ENCODE measurements at places on chromosomes 2 and 18.
A peak's percentile ranks its signal among the peaks of the same experiment; 100 is the strongest.

- DNase-seq, result no peak
These were observed 164.0 kb upstream of the SESTD1 start for GRCh38 chr2:179428649-179429048.

DNA sequence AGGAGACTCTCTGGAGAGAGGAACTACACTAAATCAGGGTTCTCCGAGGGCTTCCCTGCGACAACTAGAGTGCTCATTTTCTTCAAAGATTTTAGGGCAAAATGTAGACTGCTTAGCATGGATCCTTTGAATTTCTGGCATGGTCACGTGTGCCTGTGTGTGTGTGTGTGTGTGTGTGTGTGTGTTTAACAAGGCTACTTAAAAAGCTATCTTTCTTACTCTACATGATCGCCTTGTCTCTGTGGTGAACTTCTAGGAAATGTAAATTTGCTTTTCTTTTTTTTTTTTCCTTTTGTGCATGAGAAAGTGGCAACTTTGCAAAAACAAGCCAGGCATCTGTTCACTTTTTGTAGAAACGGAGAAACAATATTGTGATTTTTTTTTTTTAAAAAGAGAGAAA lies 43.9 kb downstream of the SOX11 start:
- no peak for DNase-seq

DNA sequence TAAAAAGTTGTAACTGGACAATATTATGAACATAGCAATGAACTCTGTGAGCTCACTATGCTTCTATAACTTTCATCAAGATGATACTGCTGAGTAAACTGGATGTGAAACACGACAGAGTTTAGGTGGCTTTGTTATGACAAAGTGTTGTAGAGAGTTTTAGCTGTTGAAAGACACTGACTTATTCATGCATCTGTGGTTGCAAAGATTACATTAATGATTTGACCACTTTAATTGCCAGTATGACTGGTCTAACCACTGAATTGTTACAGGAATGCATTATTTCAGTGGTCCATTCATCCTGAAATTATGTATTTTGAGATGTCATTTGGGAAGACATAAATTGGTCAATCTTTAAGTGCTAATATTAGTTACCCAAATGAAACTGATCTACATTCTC lies 117.9 kb downstream of the SPHKAP start:
- no peak for DNase-seq

DNA sequence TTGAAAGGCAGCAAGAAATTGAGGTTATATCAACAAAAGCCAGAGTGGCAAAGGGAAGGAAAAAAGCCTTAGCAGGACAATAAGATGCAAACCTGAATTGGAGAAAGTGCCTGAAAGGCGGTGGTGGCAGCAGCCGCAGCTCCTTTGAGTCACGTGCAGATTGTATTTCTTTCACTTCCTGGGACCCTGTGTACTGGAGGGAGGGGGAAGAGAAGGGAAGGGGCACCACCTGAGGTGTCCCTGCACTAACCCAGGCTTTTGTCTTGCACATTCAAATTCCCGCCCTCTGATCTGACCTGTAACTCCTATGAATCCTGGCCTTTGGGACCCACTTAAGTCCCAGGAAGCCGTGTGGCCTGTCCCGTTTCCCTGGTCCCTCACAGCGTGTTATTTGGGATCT lies 326.1 kb upstream of the SKOR2 start:
- DNase-seq, result no peak

- DNase-seq, result no peak
These were observed 90.8 kb upstream of the CDKL4 start for GRCh38 chr2:39334529-39334928.

- no peak for DNase-seq
These were observed 336.3 kb downstream of the NYAP2 start for GRCh38 chr2:225735844-225736243.

DNA sequence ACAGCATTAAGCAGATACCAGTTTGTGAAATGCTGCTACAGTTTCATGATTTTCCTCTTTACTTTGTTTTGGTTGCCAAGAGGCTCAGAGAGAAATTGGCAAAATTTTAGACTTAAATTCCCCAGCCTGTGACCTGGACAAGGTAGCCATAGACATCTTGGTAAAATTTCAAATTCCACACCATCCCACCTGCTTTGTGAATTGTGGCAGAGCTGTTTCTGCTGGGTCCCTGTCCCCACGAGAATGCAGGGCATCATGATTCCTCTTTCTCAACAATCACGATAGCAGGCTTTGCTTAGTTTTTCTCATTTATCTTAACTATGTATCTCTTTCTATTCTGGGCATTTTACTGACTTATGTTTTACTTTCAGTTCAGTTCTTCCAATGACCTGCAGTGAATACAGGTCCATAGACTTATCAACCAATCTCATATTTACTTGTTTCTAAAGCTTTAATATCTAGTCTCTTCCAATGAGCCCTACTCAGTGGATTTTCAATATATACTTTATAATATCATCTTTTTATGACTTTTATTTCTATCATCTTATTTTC lies 351.6 kb downstream of the SOCS6 start:
- no peak for DNase-seq

GRCh38 chr2:70084973-70085710 lies 2.1 kb upstream of the PCBP1 start:
- DNase-seq, result peak; percentile 74

DNA sequence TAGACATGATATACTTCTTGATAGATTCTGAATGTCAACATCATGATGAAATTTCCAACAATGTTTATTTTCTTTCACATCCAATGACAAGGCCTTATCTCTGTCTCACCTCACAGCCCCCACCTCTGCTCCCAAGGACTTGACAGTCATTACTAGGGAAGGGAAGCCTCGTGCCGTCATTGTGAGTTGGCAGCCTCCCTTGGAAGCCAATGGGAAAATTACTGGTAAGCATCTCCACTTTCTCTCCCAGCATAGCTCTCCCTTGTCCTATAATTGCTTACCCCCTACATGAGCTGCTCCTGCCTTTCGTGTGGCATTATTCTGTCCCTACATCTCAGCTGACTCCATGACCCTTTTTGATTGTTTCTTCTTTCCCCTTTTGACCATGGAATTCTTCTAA lies 821.8 kb downstream of the MBD2 start:
- DNase-seq, result no peak

DNA sequence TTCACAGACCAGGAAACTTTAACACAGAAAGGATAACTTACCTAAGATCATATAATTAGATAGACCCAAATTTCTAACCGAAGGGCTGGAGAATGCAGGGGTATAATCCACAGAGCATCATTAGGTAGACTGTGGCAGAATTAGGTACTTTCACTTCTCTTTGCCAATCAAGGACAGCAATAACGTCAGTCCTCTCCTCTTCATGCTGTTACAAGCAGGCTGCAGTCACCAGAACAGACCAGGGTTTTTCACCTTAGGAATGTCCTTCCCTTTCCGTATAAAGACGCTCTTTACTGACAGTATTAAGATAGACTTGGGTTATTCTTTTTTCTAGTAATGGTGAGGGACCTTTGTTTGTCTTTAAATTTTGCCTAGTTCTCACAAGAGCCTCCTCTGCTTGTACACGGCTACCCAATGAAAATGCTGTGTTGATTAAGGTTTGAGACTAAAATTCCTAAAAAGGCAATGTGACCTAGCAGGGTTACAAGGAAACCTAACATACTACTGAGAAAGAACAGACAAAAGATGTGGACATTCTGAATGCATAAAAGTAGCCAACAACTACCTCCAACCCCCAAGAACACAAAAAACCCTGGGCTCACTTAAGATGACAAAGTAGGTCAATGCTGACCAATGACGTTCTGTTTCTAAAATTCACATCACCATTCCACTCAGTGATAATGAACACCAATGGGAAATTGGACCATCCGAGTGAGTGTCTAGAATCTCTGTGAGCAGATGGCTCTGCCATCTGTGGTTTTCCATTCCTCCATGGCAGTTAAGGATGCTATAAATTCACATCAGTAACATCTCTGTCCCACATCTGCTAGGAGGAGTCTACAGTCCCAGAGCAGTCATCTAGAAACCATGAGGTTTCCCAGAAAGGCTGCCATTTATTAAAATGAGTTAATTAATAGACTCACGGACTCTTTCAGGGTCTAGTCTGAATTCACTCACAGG lies 2.1 kb downstream of the PDIA6 start:
- no peak for DNase-seq

DNA sequence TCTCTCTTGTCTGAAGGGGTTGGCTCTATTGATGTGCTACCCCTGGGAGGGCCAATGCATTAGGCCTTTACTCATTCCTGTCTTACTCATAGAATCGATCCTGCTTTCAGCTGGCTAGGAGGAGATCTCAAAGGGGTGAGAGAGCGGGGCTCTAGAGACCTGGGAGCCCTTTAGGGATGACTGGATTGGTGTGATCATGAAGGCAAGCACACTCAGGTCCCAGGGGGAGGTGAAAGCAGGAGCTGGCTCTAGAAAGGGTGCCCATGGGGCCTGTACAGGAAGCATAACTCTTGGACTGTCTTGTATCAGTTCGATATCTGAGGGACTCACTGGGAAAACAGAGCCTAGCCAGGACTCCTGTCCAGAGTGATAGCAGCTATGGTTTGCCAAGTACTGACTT lies 47.8 kb downstream of the INPP4A start:
- no peak for DNase-seq

GRCh38 chr2:195779491-195779890 lies 122.5 kb downstream of the SLC39A10 start:
- no peak for DNase-seq

GRCh38 chr18:43751835-43752234 lies 474.5 kb upstream of the SYT4 start:
- no peak for DNase-seq

DNA sequence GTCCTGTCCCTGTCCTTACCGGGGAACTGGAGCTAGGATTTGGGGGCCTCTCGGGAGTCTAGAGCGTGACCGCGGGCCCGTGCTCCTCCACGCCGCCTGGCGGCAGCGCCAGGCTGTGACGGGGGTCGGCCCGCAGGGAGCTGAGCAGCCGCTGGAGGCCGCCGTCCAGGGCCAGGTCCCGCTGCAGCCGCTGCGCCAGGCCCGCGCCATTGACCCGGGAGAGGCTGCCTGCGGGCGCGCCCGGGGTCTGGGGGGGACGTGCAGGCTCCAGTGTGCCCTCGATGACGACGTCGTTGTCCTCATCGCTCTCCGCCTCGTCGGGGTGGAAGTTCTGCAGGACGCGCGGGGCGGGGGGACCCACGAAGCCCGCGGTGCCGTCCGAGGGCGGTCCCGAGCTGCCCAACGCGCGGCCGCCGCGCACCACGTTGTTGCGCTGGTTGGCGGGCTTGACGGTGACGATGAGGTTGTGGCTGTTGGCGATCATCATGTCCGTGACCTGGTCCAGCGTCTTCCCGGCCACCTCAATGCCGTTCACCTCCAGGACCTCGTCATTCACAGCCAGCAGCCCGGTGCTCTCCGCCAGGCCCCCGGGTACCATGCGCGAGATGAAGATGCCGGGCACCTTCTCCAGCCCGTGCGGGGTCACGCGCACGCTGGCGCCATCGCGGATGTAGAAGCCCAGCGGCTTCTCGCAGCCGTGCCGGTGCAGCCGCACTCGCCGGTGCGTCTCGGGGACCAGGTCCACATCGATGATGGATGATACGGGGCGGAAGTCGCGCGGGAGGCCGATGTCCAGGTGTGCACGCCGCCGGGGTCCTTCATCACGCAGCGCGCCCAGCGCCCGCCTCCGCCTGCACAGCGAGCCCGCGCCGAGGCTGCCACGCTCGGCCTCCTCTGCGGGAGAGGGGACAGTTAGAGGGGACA lies 50.9 kb downstream of the ADNP2 start:
- no peak for DNase-seq

GRCh38 chr18:56162311-56163265 lies 475.8 kb downstream of the TXNL1 start:
- no peak for DNase-seq

GRCh38 chr2:16118611-16119590 lies 178.6 kb downstream of the MYCN start:
- no peak for DNase-seq

GRCh38 chr2:200188876-200189275 lies 117.6 kb upstream of the SPATS2L start:
- no peak for DNase-seq

GRCh38 chr2:126687503-126687902 lies 31.5 kb downstream of the GYPC start:
- no peak for DNase-seq

DNA sequence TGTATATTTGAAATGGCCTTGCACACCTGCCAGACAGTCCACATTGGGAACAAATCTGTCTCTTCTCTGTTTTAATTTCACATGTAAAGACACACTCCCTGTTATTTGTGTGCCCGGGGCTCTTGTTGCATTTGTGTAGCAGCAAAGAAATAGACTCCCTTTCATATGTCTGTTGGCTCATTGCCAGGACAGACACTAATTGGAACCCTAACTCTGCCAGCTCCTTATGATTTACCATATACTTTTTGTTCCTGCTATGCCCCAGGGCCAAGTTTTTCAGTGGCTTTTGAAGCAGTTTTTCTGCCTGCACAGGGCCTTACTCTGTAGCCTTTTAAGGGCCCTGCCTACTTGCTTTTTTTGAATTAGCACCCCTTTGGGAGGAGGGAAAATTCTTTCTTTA lies 396.9 kb downstream of the DLGAP1 start:
- no peak for DNase-seq

GRCh38 chr2:181857483-181857882 lies 34.0 kb upstream of the ITPRID2 start:
- no peak for DNase-seq

DNA sequence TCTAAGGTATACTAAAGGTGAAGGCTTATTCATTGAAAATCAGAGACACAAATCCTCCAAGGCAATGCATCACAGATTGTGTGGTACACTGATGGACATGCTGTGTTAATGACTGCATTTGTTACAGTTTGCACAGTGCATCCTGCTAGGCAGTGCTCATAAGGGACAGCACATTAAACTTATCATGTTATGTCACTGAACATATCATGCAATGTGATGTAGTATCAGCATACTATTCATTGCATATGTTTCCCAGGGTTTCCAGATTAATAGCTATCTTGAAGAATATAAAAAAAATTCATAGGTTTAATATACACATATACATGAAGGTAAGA lies 225.3 kb downstream of the NCKAP5 start:
- no peak for DNase-seq

GRCh38 chr2:217864963-217865772 lies 137.6 kb downstream of the TNS1 start:
- no peak for DNase-seq

GRCh38 chr18:4311136-4311535 lies 144.0 kb downstream of the DLGAP1 start:
- no peak for DNase-seq

DNA sequence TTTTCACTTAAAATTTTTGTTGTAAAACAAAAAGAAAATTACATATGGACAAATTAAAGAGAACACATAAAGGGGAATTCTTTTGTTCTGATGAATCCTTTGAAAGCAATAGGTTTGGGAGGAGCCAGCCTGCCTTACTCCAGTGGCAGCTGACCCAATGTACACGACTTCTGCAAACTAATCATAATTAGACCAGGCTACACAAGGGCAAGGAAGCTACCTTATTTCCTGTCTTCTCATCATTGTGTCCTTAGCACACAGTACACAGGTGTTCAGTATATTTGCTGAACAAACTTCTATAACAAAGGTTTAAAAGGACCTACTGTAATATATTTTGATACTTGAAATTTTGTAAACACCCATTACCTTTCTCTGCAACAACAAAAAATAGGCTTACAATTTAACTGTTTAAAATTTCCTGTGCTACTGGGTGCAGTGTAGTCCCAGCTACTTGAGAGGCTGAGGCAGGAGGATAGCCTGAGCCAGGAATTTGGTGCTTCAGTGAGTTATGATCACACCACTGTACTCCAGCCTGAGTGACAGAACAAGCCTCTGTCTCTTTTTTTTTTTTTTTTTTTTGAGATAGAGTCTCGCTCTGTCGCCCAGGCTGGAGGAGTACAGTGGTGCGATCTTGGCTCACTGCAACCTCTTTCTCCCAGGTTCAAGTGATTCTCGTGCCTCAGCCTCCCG lies 18.9 kb downstream of the KCNG3 start:
- DNase-seq, result no peak

GRCh38 chr18:1438967-1439366 lies 534.3 kb downstream of the ADCYAP1 start:
- DNase-seq, result no peak
